Activated T-helper 2 cell treated with anti-CD3 and anti-CD28 coated beads, Interferon-gamma antibody, Interleukin-2, Interleukin-4, amounts not matched to agents 10 μg/mL and 5 μg/mL and 100 μg/mL, durations not matched to agents 14 hours and 24 hours and 36 hours (primary cell): ENCODE measurements at places on chromosomes 6 and 20. TPM values are rescaled to one million over a fixed set of nuclear protein-coding genes. Genes with fewer than 3 reads are reported as not detected.

Gene C6orf47
- total RNA-seq = 18.1 and 19.3 TPM in 2 replicates

Gene OR2B6
- total RNA-seq = not detected in 2 replicates

Gene SLC17A3
- 1.6 TPM in 2 replicates for total RNA-seq

Gene NCR2
- not detected in 2 replicates for total RNA-seq

Gene BPIFB2
- total RNA-seq = not detected in 2 replicates

Gene ID1
- 1.5 and 2.1 TPM in 2 replicates for total RNA-seq

Gene OPRL1
- 0.32 and 0.41 TPM in 2 replicates for total RNA-seq

DNA sequence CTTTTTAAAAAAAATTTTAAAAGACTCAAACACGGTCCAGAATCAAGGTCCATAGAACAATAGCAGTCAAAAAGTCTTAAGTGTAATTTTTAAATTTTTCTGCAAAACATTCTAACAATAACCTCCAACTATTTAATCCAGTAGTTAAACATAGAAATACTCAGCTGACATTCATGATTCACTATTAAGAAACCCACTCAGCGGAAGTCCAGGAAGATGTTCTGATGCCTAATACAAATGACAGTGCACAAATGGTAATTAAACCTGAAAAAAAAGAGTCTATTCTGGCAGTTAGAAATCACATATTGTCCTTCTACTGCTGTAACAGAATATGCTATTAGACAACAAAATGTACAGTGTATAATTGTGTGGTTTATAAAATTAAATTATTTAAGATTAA is 128.2 kb upstream of the BMP5 start:
- H3K27me3 ChIP-seq = no peaks in the 10 kb centered on the region
- no peaks in the 10 kb centered on the region for H3K36me3 ChIP-seq
- no peak overlapping the region for H3K27ac ChIP-seq
- no peak overlapping the region for H3K4me3 ChIP-seq

GRCh38 chr6:7261032-7261841 is 51.8 kb downstream of the SSR1 start:
- H3K36me3 ChIP-seq = no peaks in the 10 kb centered on the region
- H3K27ac ChIP-seq = peak overlapping the region; percentile 4
- peaks cover 17% of the 10 kb centered on the region for H3K27me3 ChIP-seq
- H3K4me1 ChIP-seq = peaks cover 14% of the 10 kb centered on the region

DNA sequence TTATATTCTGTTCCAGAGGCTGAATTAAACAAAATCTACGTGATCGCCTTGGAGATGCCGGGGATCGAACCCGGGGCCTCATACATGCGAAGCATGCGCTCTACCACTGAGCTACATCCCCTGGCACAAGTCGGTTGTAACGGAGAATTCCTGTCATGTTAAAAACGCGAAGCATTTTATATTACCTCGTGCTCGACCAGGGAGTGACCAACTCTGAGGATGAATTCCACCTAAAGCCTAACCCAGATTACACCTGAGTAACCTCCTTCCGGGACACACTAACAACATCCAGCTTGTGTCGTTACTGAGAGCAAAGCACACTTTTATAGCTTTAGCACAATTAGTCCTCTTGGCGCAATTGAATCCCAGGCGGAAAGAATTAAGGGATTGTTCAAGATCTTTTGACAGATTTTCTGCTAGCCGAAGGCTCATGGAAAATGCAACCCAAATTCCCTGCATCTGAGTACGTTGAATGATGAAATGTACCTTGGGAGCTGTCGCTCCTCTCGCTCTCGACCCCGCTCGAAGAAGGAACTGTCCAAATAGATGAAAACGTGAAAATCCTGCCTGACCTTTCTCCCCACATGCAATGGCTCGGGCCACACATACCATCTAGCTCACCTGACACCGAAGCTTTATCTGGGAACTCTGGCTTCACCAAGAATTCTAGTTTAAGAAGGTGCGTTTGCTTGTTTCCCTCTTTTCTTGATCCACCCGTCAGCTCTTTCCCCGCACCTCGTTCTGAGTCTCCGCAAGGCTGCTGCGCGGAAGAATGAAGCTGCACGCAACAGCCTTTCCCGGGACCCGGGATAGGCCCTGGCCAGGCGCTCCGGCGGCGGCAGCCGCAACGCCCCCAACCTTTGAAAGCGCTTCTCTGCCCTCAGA is 148.3 kb downstream of the GPX5 start:
- DNase-seq = peak; percentile 18
- H3K4me1 ChIP-seq = peaks cover 12% of the 10 kb centered on the region
- H3K36me3 ChIP-seq = no peaks in the 10 kb centered on the region
- H3K27me3 ChIP-seq = peaks cover 49% of the 10 kb centered on the region
- peak overlapping the region; percentile 83 for H3K4me3 ChIP-seq

GRCh38 chr6:158774717-158775449 is 44.3 kb downstream of the EZR start:
- no peak for DNase-seq
- no peak overlapping the region for H3K27ac ChIP-seq
- H3K27me3 ChIP-seq = no peaks in the 10 kb centered on the region
- peaks cover 87% of the 10 kb centered on the region for H3K36me3 ChIP-seq
- peaks cover 24% of the 10 kb centered on the region for H3K4me1 ChIP-seq

- no peak overlapping the region for H3K4me3 ChIP-seq
- DNase-seq = no peak
- no peaks in the 10 kb centered on the region for H3K36me3 ChIP-seq
- H3K27me3 ChIP-seq = no peaks in the 10 kb centered on the region
Observed at GRCh38 chr6:143191361-143191760, 130.7 kb downstream of the AIG1 start.

GRCh38 chr6:163094881-163095280 is 319.6 kb upstream of the QKI start:
- DNase-seq = no peak
- no peak overlapping the region for H3K27ac ChIP-seq
- no peak overlapping the region for H3K4me3 ChIP-seq
- H3K4me1 ChIP-seq = no peaks in the 10 kb centered on the region
- H3K27me3 ChIP-seq = no peaks in the 10 kb centered on the region

- H3K27me3 ChIP-seq = no peaks in the 10 kb centered on the region
- no peaks in the 10 kb centered on the region for H3K36me3 ChIP-seq
- H3K4me1 ChIP-seq = no peaks in the 10 kb centered on the region
- H3K4me3 ChIP-seq = no peak overlapping the region
- no peak overlapping the region for H3K27ac ChIP-seq
Observed at GRCh38 chr6:93350774-93351173, 68.6 kb downstream of the EPHA7 start.

GRCh38 chr20:51961964-51962761 is 159.8 kb upstream of the SALL4 start:
- DNase-seq = no peak
- H3K27me3 ChIP-seq = peaks cover 28% of the 10 kb centered on the region
- H3K36me3 ChIP-seq = no peaks in the 10 kb centered on the region

- no peak overlapping the region for H3K4me3 ChIP-seq
- peaks cover 6% of the 10 kb centered on the region for H3K4me1 ChIP-seq
- H3K27ac ChIP-seq = no peak overlapping the region
- H3K27me3 ChIP-seq = peaks cover 20% of the 10 kb centered on the region
- DNase-seq = no peak
Observed at GRCh38 chr6:7975764-7976146, 65.2 kb upstream of the TXNDC5 start.

- no peaks in the 10 kb centered on the region for H3K4me1 ChIP-seq
- H3K27me3 ChIP-seq = no peaks in the 10 kb centered on the region
- DNase-seq = no peak
- no peak overlapping the region for H3K27ac ChIP-seq
Observed at GRCh38 chr6:114203460-114203859, 139.4 kb downstream of the HS3ST5 start.

DNA sequence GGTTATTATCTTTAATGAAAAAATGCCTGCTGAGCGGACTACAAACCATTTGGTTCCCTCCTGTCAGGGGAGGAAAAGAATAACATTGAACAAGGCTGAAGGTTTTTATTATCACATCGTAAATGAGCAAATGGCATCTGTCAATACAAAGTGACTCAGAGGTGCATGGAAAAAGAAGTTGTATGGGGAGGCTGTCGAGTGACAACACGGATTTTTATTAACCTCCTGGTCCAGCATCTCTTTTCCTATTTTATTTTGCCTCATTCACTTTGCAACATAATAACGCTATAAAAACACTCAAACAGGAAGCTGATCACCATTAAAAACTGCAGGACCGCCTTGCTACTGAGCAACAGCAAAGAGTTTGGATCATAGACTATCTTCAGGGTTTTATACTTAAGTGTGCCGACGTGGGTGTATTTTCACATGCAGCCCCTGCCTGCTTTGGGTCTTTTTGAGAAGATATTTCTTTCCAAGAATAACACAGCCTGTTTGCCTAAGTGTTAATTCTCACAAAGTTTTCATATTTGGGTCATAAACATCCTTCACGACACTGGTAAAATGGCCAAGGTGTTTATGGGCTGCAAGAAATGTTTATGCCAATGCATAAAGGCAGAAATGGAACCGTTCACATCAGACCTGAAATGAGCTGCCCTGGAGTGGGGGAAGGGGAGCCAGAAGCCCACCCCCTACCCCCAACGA is 132.1 kb upstream of the SALL4 start:
- no peak overlapping the region for H3K4me3 ChIP-seq
- no peaks in the 10 kb centered on the region for H3K36me3 ChIP-seq
- H3K27me3 ChIP-seq = no peaks in the 10 kb centered on the region
- H3K27ac ChIP-seq = no peak overlapping the region

- no peak for DNase-seq
- H3K4me3 ChIP-seq = no peak overlapping the region
- H3K27ac ChIP-seq = no peak overlapping the region
- H3K36me3 ChIP-seq = peaks cover 17% of the 10 kb centered on the region
- peaks cover 36% of the 10 kb centered on the region for H3K4me1 ChIP-seq
Observed at GRCh38 chr6:160464744-160465143, 116.6 kb downstream of the SLC22A3 start.

DNA sequence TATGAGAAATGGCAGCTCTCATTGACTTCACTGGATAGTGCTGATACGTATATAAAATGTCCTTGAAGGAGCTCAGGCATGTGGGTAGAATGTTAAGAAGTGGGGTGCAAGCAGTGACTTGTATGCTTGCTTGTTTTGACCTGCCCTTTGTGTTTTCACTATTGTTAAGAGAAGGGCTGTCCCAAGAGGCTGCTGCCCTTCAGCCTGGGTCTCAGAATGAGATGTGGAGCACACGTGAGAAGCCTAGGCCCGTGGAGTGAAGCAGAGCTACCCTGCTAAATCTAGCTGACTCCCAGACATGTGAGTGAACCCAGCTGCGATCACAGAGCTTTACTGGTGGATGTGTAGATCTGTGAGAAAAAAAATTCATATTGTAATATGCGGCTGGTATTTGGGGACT is 305.3 kb upstream of the RGS17 start:
- H3K27ac ChIP-seq = no peak overlapping the region
- no peak for DNase-seq
- no peaks in the 10 kb centered on the region for H3K4me1 ChIP-seq
- H3K4me3 ChIP-seq = no peak overlapping the region

GRCh38 chr6:130693944-130694343 is 133.3 kb upstream of the SMLR1 start:
- peaks cover 14% of the 10 kb centered on the region for H3K36me3 ChIP-seq
- no peaks in the 10 kb centered on the region for H3K27me3 ChIP-seq
- peaks cover 16% of the 10 kb centered on the region for H3K4me1 ChIP-seq

GRCh38 chr6:55704421-55704820 is 125.4 kb upstream of the HMGCLL1 start:
- H3K4me3 ChIP-seq = no peak overlapping the region
- H3K27me3 ChIP-seq = no peaks in the 10 kb centered on the region
- no peaks in the 10 kb centered on the region for H3K36me3 ChIP-seq
- H3K4me1 ChIP-seq = no peaks in the 10 kb centered on the region
- no peak for DNase-seq
- H3K27ac ChIP-seq = no peak overlapping the region

DNA sequence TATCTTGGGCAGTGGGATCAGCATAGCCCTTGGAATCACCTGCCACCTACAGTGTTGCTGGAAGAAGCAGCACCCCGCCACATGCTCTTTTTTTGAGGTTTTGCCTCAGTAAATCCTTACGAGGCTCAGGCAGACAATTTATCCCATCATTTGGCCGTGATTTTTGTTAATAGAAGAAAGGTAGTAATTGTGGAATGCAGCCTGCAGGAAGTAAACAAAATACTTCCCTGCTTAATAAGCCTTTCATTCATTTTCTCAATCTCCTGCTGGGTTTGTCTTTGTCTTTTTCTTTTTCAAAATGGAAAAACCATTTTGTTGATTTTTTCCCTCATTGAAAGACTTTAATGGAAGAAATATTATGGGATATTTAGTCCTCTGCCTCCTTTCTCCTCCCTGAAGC is 93.7 kb upstream of the CD83 start:
- no peak overlapping the region for H3K27ac ChIP-seq
- H3K27me3 ChIP-seq = peaks cover 42% of the 10 kb centered on the region
- DNase-seq = no peak
- H3K4me3 ChIP-seq = no peak overlapping the region

- H3K4me3 ChIP-seq = no peak overlapping the region
- no peaks in the 10 kb centered on the region for H3K36me3 ChIP-seq
- no peaks in the 10 kb centered on the region for H3K27me3 ChIP-seq
- no peak overlapping the region for H3K27ac ChIP-seq
- no peak for DNase-seq
- peaks cover 6% of the 10 kb centered on the region for H3K4me1 ChIP-seq
Observed at GRCh38 chr20:32570401-32571190, 14.5 kb downstream of the NOL4L start.

GRCh38 chr6:68990317-68990716 is 355.2 kb downstream of the ADGRB3 start:
- no peaks in the 10 kb centered on the region for H3K4me1 ChIP-seq
- DNase-seq = no peak
- H3K27ac ChIP-seq = no peak overlapping the region

DNA sequence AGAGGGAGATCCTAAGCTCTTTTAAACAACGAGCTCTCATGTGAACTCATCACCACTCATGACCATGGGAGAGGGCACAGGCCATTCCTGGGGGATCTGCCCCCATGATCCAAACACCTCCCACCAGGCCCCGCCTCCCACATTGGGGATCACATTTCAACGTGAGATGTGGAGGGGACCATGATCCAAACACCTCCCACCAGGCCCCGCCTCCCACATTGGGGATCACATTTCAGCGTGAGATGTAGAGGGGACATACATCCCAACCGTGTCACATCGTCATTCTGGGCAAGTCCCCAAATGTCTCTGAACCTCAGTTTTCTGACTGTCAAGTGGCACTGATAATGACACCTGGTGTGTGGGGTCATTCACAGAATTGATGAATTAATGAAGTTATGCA is 641.8 kb downstream of the CDH26 start:
- no peaks in the 10 kb centered on the region for H3K4me1 ChIP-seq
- H3K4me3 ChIP-seq = no peak overlapping the region
- DNase-seq = no peak
- no peaks in the 10 kb centered on the region for H3K27me3 ChIP-seq

- no peak overlapping the region for H3K4me3 ChIP-seq
- H3K36me3 ChIP-seq = no peaks in the 10 kb centered on the region
Observed at GRCh38 chr6:92989656-92990055, 429.7 kb downstream of the EPHA7 start.

GRCh38 chr6:56263596-56264315 is 16.4 kb upstream of the COL21A1 start:
- no peak for DNase-seq
- H3K27me3 ChIP-seq = no peaks in the 10 kb centered on the region
- H3K4me3 ChIP-seq = no peak overlapping the region
- no peaks in the 10 kb centered on the region for H3K36me3 ChIP-seq
- H3K27ac ChIP-seq = no peak overlapping the region
